Right renal cortex interstitium (tissue), 3 donors: ENCODE measurements at places on chromosomes 12 and 14.

GRCh38 chr14:70808416-70809224 is 693 bp downstream of the MAP3K9 start:
- DNase-seq: no peak

DNA sequence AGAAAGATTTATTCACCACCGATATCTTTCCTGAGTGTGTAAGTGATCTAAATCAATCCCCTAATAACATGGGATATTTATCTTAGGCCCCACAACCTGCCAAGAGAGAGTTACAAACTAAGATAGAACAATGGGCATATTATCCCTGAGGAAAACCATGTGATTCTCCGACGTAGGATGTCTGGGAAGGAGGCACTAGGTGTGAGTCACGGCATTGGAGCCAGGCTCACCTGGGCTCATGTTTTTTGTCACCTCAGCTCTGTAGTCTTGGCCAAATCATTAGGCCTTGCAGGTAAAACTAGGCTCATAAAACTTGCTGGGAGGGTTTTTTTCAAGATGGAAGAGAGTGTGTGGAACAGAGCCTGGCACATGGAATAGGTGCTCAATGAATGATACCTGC is 129.7 kb upstream of the PLEKHG7 start:
- no peak for DNase-seq

- no peak for DNase-seq
Measured at GRCh38 chr12:14960548-14961465, 594 bp downstream of the ARHGDIB start.

DNA sequence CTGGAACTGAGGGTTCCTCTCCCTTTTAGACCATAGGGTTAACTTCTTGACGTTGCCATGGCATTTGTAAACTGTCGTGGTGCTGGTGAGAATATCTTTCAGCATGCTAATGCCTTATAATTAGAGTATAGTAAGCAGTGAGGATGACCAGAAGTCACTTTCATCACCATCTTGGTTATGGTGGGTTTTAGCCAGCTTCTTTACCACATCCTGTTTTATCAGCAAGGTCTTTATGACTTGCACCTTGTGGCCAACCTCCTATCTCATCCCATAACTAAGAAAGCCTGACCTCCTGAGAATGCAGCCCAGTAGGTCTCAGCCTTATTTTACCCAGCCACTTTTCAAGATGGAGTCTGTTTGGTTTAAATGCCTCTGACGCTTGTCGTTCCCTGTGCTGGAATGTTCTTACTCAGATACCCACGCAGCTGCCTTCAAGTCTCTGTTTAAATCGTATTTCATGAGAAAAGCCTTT is 44.2 kb downstream of the BBS10 start:
- no peak for DNase-seq

GRCh38 chr14:64706119-64706592 is 1.9 kb downstream of the PLEKHG3 start:
- no peak for DNase-seq

GRCh38 chr12:4540638-4541037 is 1.9 kb downstream of the RAD51AP1 start:
- no peak for DNase-seq

DNA sequence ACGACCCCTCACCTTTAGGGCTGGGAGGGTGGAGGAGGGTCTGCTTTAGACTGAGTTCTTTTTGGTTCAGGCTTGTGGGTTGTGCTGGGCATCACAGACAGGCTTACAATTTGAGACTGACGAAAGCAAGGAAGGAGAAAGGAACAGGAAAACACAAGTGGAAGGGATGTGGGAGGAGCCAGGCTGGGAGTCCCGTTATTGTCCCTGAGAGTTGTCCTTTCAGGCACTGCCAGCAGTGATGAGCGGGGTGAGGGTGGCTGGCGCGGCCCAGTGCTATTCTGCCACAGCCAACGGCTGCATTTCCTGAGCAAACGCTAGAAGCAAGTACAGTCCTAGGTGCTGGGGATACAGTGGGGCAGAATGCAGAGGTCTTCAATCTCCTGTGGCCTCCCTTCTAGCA is 29.2 kb upstream of the TSPAN9 start:
- DNase-seq: no peak

- no peak for DNase-seq
Measured at GRCh38 chr12:69266036-69266635, 26.8 kb downstream of the CPSF6 start.

- no peak for DNase-seq
Measured at GRCh38 chr12:119692997-119693396, 25.1 kb downstream of the PRKAB1 start.

DNA sequence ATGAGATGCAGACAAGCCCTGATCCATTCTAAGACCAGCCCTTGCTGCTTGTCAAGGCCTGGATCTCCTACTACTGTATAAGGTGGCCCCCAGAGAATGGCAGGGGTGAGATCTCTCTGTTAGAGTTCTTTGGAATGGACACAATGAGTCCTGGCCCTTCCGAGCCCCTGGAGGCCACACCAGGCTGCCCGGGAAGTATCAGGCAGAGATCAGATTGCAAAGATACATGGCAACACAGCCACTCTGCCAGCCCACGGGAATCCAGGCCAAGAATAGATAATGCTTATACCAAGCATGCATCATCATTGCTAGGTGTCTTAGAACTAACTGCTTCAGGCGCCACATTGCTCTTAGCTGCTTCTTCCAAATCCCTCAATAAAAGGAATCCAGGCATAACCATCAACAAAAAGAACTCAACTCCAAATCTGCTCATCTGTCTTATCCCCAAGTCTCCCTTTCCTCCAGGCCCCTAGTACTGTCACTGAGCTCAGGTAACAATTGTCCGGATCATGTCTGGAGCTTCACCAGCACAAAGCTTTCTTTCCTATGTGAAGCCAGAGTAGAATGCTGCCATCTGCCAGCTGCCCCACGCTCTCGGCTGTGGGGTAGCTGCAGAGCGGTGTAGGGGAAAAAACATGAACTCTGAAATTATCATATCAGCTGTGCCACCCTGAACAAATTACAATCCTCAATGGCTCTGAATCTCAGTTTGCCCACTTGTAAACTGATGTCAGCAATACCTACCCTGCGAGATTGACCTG is 5.5 kb upstream of the VASH1 start:
- no peak for DNase-seq
